AML-193 (cell line): ENCODE measurements at places on chromosomes 7 and 10.
A peak's percentile ranks its signal among the peaks of the same experiment; 100 is the strongest.

DNA sequence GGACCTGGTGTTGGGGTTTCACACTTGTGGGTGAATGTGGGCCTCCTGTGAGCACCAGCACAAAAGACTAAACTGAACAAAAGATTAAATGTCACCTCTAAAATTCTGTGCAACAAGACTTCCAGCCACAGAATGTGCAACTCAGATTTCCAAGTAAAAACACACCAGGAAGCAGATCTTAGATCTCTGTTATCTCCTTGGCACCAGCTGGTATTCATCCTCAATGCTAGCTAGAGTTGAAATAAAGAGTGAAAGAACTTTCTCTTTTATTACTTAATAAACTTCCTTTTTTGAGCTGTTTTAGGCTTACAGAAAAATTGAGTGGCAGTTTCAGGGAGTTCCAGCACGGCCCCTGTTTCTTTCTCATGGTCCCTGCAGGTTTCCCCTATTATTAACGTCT is 40.2 kb downstream of the EGFR start:
- DNase-seq: no peak

DNA sequence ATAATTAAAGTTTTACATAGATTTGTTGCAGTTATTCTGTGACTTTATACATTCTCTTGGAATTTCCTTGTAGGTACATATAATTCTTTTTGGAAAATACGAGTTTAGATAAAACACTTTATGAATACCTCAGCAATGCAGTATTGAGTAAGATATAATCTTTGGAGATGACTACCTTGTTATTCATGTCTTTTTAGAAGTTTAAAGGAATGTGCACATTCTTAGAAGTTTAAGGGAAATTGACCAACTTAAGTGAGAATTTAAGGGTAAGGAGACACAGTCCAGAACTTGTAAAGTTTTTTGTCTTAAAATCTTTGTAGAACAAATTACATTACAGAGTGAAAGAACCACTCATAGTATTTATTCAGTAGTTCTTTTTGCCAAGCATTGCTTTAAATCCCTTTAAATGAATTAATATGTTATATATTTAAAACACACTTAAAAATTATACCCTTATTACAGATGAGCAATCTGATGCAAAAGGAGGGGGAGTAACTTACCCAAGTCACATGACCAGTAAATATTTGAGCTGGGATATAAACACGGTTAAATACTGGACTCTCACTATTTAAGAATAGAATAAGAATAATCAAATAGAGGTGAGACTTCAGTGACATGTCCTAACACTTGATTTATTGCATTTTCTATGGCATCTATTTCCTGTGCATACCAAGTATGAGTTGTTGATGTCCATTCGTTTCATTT is 139.5 kb upstream of the FERD3L start:
- no peak for DNase-seq

GRCh38 chr7:15489383-15489782 is 72.4 kb downstream of the AGMO start:
- no peak for DNase-seq

DNA sequence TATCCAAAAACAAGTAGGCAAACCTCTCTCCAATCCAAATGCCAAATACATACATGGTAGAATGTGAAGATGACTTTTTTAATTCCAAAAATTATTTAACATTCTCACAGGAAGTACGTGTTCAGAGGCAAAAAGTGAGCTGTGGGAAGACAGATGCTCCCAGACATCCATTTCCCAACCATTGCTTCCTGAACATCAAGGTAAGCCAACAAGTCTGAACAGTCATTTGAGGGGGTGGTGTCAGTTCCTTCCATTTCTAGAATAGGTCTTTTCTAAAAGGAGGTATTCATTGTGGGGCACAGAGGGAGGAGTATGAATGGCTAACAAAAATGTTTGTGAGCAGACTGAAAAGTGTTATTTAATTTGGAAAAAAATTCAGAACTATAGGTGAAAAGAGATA is 49.1 kb downstream of the OSBPL3 start:
- no peak for DNase-seq

- no peak for DNase-seq
These were observed 42.1 kb downstream of the CYP51A1 start for GRCh38 chr7:92092210-92092609.

DNA sequence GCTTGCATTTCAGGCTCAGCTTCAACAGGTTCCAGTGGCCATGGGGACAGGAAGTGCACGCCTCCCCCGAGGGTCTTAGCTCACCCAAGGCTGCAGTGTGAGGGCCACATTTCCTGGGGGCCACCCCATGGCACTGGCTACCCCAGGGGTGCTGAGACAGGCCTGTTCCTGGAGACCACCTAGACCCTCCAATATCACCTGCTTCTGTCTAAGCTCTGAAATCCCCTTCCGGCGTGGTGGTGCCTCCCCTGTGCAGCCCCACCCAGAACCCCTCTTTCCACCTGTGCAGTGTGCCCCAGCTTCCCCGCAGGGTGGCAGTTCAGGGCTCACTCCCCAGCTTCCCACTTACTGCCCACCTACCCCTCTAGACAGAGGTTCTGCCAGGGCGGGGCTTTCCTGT is 83.1 kb downstream of the ADARB2 start:
- DNase-seq: no peak

GRCh38 chr10:98295401-98295811 is 27.4 kb upstream of the LOXL4 start:
- peak; percentile 1 for DNase-seq

DNA sequence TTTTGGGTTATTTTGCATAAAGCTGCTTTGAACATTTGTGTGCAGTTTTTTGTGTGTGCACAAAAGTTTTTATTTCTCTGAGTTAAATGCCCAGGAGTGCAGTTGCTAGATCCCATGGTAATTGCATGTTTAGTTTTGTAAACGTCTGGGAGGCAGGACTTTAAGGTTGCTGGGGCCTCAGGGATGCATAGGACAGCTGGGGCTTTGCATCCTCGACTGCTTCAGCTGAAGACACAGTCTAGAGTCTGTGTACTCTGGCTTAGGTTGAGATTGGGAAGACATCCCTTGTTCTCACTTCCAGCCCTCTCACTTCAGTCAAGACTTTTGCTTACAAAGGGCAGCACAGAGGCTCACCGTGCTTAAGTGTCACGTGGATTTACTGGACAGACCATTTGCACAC is 94.5 kb upstream of the INSYN2A start:
- DNase-seq: no peak

DNA sequence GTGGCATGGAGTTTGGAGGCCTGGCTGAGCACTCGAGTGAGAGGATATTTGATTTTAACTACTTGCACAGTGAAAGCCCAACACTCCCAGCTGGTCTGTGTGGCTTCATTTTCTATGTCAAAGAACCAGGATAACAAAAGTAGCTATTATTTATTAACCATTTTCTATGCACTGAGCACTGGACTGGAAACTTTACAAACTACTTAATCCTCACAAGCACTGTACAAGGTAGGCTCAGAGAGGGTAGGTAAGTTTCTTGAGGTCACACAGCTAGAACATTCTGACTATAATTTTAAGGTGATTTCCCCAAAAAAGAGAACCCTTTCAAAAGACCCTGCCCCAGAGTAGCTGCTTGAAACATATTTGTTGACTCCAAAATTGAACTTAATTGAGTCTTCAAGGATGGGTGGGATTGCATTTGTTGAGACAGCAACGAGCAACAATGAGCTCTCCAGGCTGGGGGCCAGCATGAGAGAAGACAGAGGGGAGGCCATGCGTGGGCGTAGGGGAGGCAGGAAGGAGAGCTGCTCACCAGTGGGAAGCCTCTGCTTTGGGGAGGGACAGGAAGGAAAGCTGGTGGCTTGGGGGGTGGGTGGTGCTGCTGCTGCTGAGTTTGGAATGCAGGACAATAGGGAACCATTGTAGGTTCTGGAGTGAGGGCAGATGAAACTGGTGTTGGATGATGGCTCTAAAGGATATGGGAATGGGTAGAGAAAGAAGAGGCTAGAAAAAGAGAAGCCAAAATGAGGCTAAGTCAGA is 31.5 kb downstream of the FAM241B start:
- no peak for DNase-seq

- DNase-seq: peak; percentile 40
These were observed 56.4 kb downstream of the BBS9 start for GRCh38 chr7:33185786-33186185.

- no peak for DNase-seq
These were observed 29.7 kb upstream of the TAS2R16 start for GRCh38 chr7:123024989-123025758.

GRCh38 chr10:24042884-24043283 is 166.1 kb upstream of the KIAA1217 start:
- no peak for DNase-seq

DNA sequence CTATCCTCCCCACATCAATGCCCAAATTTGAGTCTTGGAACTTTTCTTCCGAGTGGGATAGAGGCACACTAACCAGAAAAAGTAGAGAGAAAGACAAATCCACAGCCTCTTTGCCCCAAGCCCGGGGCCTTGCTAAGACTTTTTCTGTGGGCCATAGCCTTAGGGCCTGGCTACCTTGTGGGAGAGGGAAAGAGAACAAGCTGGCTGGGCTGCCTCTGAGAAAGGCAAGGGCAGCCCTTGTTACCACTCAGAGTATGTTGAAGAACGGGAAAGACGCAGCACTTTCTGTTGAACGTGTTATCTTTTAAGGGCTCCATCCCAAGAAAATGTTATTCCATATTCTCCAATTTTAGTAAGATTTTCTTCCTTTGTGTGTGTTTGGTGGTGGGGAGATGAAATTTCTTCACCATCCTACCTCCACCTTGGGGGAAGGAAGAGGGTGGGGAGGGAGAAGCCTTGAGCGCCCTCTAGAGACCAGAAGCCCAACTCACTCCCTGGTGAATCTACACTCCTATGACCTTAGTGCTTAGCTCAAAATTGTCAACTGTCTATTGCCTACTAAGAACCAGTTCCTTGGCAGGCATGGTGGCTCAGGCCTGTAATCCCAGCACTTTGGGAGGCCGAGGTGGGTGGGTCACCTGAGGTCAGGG is 3.9 kb upstream of the NRF1 start:
- peak; percentile 60 for DNase-seq

DNA sequence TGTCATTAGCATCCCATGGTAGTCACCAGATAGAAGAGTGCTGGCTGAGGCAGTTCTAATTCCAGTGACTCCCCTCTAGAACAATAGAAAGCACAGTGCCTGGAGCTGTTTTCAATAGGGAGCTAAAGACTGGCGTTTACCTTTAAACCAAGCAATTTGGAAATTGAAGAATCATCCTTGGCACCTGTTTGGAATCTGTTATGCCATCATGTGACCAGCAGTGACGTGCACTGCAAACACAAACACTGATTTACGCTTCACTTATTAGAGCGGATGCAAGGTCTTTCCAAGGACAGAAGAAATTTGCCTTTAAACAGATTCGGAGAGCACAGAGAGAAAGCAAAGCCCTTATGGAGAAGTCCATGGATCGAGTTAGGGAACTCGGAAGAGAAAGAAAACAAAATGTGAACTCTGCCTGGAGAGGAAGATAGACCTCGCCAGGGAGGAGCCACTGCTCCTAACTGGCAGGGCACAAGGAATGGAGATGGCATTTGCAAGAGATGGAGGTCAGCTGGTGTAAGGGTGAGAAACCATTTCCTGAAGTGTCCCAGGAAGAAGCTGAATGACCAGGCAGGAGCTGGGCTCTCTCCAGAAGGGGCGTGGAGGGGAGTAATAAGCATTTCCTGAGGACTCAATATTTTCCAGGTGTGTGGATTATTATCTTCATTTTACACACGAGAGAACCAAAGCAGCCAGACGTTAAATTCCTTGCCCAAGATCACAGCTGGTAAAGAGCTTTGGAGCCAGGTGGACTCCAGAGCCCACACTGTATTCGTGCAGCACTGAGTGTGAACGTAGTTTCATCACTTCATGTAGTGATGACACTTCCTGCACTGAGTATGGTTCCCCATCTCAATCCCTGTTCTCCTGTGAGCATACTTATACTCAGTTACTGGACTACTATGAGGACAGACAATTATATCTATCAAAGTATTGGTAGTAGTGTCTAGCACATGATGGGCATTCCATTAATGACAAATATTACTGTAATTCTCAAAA is 97.7 kb downstream of the CUBN start:
- peak; percentile 47 for DNase-seq

- DNase-seq: no peak
These were observed 15.1 kb upstream of the AOAH start for GRCh38 chr7:36739351-36739750.

GRCh38 chr10:10644676-10645385 is 372.8 kb upstream of the CELF2 start:
- no peak for DNase-seq

GRCh38 chr10:122875843-122876466 is 3.4 kb downstream of the FAM24B start:
- no peak for DNase-seq

DNA sequence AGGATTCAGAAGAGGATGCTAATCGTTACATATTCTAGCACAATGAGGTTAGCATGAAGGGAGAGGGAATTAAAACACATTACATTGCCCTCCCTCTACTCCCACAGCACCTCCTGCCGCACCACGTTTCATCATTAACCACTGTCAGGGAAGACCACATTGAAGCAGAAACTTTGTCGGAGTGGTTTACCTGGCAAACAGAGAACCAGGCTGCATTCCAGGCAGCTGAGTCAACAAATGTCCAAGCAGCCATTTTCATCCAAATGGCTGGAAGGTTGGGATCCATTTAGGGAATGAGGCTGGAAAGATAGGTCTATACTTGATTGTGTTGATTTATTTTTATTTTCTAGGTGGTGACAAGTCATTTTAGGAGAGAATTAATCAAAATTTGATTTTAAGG is 273.6 kb downstream of the DYNC1I1 start:
- DNase-seq: no peak

GRCh38 chr7:2509298-2509906 is 10.2 kb upstream of the LFNG start:
- no peak for DNase-seq

GRCh38 chr10:73983096-73984047 is 14.5 kb upstream of the VCL start:
- peak; percentile 56 for DNase-seq

DNA sequence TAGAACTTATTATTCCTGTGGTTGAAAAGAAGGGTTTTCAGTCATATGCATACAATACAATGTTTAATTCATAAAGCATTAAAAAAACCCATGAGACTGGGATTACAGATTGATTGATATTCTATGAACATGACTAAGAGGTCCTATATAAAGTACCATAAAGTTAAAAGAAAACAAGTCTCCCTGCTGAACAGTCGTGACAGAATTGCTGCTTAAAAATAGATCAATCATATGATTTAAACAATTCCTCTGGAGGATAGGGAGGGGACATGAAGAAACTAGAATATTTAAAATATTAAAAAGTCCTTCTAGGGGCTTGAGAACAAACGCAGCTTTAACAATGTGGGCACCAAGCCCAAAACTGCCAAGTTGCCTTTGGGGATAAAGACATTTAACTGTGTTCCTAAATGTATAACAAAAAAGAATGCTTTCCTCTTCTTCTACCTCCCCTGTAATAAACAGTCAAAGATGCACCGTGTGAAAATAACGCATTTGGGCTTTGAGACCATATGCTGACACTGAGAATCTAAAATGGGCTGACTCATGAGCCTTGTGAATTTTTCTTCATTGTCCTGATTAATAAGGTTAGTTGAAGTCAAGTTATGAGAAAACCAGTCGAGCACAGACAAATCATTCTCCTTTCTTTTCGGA is 25.8 kb downstream of the TWIST1 start:
- DNase-seq: no peak

- no peak for DNase-seq
These were observed 126.9 kb downstream of the SDK1 start for GRCh38 chr7:3427957-3428356.

GRCh38 chr10:93589648-93590562 is 11.1 kb downstream of the RBP4 start:
- no peak for DNase-seq
